IPS-NIHi11 (cell line): ENCODE measurements at places on chromosomes 2 and 18.
A peak's percentile ranks its signal among the peaks of the same experiment; 100 is the strongest.

DNA sequence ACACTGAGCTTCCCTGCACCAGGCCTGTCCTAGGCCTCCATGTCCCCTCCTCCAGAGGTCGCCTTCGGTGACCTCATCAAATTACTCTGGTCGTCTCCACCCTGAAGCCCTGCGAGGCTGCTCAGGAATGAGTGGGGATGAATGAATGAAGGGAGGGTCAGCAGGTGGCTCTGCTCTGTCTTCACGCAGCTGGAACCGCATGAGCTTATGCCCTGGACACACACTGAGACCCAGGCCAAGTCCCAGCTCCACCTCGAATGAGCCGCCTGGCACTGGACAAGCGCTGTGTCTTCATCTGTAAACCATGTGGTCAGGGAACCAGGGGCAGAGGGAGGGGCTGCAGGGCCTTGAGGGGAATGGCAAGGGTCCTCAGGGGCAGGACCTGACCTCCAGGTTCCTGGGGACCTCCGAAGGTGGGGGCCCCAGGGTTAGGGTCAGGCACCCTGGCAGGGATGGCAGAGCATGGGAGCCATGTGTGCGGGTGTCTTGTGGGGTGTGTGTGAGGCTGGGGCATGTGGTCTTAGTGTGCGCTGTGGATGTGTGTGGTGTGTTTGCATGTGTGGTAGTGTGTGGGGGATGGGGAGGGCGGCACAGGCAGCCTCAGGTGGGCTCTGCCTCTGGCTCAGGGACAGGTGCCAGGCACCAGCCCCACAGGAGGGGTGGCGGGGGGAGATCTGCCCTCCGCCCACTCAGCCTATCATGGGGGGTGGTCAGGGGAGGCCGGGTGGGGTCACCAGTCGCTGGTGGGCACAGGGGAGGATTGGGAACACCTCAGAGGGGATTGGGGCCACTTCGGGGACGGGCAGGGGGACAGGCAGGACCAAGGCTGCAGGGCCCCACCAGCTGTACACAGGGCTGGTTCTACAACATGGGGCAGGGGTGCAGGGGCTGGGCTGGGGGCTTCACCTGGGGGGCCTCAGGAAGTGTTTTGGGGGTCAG is 13.9 kb downstream of the ODC1 start:
- no peak for DNase-seq

DNA sequence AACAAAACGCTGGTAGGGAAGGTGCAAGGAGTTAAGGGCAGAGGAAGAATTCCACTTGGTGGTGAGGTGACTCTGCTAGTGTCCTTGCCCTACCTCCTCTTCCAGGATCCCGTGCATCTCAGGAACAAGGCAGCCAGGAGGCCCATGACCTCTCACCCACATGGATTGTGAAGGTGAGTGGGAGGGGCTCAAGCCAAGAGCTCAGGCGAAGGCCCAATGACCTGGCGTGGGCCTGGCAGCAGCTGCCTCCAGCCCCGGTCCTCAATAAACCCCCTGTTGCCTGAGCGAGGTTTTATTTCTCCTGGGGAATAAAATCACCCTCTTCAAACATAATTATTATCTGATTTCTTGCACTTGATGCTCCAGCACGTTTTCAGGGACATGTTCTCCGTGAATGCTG is 28.2 kb downstream of the LAMA1 start:
- DNase-seq, result peak; percentile 44

DNA sequence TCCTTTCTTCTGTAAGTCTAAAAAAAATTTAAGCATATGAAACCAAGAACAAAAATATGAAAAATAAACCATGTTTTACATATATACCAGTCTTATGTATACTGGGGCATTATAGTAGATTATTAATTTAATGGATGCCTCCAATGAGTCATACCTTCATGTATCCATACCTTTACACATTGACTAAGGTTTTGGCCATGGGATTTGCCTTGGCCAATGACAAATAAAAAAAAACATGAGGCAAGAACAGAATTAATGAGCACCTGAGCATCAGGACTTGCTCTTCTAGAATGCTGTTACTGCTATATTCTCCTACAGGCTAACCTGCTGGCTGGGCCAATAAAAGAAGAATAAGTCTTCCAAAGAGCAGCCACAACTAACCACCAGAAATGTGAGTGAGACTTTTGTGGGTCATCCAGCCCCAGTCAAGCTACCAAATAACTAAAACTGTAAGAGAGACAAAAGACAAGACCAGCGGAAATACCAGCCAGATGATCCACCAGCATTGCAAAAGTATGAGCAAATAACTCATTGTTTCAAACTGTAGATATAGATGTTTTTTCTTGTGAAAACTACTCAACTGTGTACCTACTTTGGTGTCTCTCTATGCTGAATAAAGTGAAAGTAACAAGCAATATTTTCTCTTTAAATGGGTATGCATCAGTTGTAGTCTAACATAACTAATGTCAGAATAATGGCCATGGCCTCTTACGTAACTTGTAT is 749.6 kb upstream of the VRK2 start:
- DNase-seq, result no peak

DNA sequence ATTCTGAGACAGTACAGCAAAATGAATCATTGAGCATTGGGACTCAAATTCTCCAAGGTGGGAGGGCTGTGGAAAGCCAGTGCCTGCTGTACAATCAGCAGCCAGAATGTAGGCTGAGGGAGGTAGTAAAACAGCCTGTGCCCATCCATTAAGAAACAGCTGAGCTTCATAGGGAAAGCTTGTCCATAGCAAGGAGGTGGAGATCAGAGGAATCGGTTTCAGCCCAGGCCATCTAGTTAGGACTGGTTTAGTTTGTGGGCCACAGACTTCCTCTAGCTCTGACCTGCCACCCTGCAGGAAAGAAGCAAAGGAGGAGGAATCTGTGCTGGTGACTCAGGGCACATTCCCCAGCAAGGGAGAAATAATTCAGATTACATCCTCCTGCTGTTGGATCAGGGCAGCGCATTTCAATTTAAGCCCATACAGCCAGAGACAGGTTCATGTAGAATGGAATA is 333.4 kb downstream of the SETBP1 start:
- DNase-seq, result peak; percentile 60

DNA sequence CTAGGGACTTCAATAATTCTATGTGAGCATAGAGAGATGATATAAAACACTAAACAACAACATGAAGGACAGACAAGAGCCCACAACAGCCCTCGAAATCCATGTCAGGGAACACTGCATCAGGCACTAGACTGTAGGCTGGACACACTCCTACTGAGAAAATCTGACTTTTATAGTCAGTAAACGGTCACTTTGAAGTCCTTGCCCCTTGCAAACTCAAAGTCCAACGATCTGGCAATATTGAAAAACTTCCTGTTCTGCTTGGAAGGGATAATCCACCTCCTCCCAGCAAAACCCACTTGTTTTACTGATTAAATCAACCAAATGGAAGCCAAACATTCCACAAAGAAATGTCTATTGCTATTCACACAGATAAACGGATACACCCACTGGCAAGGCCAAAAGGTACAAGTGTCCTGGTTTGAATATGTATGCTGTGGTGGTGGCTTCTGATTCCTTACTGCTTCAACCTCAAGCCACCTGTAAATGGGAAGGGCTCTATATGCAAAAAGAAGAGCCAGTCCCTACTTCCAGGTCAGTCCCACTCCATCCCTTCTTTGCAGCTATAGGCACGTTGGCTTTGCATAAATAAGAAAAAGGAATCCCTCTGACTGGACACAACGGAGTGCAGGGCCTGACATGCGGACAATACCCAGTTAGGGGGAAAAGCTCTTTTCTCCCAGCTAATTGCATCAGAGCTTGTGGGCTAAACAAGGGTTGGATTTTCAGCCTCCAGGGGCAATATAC is 56.6 kb downstream of the STK39 start:
- DNase-seq, result no peak
